ENCODE measurements at places on chromosomes 5 and 9.

- DNase-seq, result no peak
These were observed 180.7 kb downstream of the KDM4C start for GRCh38 chr9:6938447-6938846.

DNA sequence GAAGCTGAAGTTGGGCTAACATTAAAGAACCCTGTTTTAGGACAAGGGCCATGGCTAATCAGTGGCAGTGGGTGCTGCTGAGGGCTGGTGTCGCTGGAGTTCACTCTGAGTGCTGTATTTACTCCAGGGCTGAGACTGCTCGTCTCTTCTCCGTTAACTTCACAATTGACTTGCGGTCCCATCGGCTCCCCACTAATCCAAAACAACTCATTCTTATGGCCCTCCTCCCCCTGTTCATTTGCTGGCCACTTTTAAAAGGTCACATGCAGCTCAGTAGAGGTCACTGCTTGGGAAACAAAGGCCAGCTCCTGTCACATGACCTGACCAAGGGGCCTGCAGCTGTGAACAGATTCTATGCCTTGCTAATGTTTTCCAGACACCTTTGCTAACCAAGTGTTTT lies 38.4 kb downstream of the PTCH1 start:
- no peak for DNase-seq

GRCh38 chr9:87434366-87434765 lies 63.3 kb upstream of the DAPK1 start:
- no peak for DNase-seq

GRCh38 chr5:132467287-132467984 lies 23.1 kb downstream of the IRF1 start:
- DNase-seq, result no peak

DNA sequence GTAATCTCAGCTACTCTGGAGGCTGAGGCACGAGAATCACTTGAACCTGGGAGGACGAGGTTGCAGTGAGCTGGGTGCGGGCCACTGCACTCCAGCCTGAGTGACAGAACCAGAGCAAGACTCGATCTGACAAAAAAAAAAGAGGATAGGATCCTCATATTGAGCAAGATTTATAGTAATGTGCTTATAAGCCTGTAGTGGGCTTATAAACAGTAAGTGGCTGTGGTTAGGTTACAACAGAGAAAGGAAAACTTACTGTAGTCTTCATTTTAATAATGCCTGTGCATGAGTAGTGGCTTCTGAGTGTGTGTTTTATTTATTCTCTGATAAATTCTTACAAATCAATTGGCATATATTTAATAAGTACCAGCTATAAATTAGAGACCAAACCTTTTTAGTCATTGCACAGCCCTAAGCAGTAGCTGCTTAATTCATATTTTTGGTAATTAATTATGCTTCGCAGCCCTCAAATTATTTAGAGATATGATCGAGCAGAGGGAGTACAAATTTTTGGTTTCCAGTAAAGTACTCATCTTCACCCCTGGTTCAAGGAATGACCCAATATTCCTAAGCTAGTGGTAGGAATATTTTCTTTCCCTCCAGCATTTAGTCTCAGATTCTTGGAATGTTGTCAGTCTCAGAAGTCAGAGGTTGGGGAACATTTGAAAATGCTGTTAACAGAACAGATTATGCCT lies 73.8 kb upstream of the KLF9 start:
- DNase-seq, result no peak

DNA sequence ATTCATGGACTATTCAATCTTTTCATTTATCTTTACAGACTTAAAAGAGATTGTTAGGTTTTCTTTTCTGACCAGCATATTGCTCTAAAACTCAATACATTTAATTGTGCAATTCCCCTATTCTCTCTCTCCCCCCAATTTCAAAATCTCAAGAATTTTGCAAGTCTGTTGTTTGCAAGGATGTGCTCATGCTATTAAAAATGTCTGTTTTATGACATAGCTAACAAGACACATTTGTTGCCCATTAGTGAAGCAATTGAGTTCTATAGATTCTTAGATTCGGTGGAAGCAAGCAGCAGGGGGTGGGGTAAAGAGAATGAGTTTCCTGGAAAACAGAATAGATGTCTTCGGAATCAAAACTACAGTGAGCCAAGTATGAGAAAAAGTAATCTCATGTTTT lies 8.5 kb upstream of the CSNK1A1 start:
- no peak for DNase-seq

DNA sequence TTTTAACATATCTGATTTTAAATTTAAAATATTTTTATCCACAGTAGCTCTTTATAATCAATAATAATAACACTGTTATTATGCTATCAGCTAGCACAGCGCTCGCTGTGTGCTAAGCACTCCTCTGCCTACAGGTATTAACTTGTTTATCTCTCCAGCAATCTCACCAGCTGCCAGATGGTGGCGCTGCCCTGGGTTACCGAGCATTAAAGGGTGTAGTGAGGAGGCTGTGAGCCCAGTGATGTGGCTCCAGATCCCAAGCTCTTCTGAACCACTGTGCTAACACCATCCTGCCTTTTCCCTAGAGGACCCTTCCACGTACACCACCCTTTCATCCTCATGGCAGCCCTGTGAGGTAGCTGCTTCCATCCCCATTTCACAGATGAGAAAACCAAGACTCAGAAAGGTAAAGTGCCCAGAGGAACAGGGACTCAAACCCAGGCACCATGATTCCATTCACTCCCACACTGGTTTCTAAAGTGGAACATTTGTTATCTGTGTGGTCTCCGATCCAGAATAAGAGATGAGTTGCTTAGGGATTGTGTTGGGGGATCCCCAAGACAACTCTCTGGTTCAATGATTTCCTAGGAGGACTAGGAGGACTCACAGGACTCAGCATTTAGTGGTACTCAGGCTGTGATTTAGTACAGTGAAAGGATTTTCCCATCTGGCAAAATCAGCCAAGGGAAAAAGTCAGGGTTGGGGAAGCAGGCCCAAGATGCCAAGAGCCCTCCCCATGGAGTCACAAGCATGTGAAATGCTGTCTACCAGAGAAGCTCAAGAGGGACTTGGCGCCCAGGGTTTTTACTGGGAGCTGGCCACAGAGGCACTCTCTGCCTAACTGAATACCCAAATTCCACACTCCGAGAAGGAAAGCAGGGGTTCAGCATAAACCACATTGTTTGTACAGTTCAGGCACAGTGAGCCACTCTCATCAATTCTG lies 7.0 kb downstream of the IGFBPL1 start:
- peak; percentile 59 for DNase-seq

DNA sequence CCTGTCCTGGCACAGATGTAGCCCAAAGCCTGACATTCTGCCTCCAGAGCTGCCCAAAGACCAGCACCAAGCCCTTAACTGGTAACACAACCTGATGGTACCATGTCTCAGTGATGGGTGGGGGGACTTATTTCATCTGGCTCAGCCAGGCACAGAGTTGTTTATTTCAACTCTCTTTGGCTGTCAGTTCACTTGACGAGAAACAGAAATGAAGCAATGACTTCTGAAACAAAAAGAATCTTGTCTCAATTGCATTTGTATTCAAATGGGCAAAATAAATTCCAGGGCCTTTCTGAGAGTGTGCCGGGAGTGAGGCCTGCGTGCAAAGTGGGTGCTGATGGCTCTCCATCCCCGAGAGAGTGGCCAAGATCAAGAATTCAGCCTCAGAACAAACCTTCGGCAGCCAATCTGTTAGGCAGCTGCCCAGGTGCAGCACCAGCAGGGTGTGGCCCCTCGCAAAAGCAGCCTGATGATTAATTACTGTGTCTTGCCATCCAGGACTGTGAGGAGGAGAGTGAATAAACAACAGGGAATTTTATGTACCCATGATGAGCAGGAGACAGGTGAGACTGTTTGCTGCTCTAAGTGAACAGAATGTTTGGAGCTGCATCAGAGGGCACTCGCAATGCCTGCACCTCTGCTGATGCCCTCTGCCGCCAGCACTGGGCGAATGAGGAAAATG lies 238.0 kb downstream of the HSPA4 start:
- DNase-seq, result no peak

DNA sequence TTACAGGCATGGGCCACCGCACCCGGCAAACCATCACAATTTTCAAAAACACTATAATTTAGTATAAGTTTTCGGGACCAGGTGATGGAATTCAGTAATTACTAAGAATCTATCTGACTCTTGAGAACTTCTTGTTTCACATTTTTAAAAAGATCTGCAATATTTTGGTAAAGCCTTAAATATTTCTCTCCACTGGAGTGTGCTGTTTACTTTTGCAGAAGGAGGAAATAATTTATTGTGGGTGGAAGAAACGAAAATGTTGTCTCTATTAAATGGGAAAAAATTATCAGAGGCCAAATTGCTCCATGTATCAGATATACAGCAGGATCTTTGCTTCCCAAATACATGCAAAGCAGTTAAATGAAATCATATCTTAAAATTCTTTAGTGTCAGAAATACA lies 566.8 kb upstream of the CYLC2 start:
- no peak for DNase-seq

GRCh38 chr5:90387508-90387907 lies 22.0 kb downstream of the CETN3 start:
- DNase-seq, result no peak

- DNase-seq, result no peak
These were observed 363.5 kb downstream of the NDUFS4 start for GRCh38 chr5:53923961-53924360.

DNA sequence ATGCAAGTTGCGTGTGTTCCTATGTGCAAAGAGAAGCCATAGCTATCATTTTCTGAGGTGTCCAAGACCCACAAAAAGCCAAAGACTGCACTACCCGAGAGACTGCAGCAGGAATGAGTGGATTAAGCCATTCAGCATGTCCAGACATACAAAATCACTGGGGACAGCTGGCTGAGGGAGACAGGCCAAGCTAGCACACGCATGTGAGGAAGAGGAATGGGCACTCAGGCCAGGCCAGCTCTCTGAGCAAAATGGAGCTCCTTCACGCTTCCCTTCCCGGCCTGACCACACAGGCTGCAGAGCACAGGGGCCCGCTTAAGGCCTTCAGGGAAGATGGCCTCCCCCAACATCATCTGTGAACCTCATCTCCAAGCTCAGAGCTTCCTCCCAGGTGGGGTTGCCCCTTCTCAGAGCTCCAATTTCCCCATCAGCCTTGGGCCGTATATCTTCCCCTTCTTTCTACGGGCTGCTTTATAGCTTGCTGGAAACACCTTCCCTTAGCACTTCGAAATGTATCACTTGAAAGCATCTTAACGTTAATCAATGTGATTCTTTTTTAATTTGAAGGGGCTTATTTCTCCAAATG lies 8.4 kb downstream of the DCANP1 start:
- DNase-seq, result no peak

DNA sequence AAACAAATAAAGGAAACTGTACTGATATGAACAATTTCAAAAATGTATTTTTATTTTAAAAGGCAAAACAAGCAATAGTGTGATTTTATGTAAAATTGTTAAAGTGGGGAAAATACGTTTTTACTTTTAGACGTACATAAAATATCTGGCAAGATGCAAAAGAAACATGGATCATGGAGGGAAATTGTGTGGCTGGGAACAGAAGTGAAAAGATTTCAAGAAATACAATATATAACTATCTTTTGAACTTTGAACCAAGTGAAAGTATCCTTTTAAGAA lies 1.5 kb upstream of the ZNF367 start:
- DNase-seq, result no peak
